ENCODE measurements at places on chromosomes 1 and 21.

GRCh38 chr1:211683396-211684297, 8.2 kb upstream of the NEK2 start:
- no peak for DNase-seq

DNA sequence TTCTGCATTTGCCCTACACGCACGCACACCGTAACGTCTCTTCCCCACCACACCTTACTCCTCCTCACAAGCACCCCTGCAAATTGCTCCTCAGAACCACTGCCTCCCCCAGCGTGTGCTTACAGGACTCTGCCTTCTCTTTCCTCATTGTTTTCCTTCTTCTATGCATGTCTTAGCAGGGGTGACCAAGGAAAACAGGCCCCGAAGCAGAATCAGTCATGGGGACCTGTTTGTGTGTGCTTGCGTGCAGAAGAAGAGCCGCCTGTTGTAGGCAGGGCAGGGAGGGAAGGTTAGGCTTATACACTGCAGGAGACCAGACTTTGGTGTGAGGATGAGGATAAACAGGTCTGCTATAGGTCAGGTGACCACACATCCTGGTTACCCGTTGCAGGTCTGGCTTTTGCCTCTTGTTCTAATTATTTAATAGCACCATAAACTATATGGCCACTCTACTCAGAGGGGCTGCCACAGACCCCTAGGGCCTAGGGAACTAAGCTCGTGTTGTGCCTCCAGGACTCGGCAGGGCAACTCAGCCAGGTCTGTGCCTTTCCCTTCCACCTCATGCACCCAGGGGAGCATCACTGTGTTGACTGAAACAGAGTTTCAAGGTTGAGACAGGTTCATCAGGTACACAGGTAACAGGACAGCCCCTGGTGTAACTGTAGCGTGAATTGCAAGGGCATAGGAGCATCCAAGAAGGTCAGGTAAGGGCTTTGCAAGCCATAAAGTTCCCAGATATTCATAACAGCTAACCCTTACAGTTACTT, 60.8 kb upstream of the EPS8L3 start:
- DNase-seq: no peak

- DNase-seq: no peak
Observed at GRCh38 chr1:203379825-203380224, 28.9 kb upstream of the FMOD start.

DNA sequence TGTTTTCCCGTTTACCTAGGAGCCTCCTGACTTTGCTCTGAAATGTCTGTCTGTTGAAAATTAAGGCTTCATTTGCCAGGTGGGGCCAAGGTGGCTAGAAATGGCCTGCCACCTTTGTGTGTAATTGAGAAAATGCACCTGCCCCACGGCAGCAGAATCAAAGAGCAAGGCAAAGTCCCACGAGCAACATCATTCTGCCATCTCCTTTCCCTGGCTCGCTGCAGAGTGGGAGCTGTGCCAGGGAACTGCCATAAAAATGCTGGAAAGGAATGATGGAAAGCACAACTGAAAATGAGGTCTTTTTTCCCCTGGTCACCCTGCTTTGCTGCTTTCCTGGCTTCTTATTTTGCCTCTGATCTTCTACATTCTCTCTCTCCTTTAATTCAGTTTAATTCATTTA, 5.5 kb upstream of the OLFML2B start:
- DNase-seq: no peak

GRCh38 chr1:201774224-201774982, 54.6 kb upstream of the IPO9 start:
- DNase-seq: no peak

GRCh38 chr1:155253797-155254196, 1.5 kb downstream of the ENTREP3 start:
- no peak for DNase-seq

- peak; percentile 65 for DNase-seq
Observed at GRCh38 chr1:192489748-192490147, 85.8 kb upstream of the RGS1 start.

- no peak for DNase-seq
Observed at GRCh38 chr1:66535061-66535460, 1.1 kb downstream of the SGIP1 start.

GRCh38 chr1:246157516-246157915, 349.6 kb downstream of the SMYD3 start:
- DNase-seq: no peak

DNA sequence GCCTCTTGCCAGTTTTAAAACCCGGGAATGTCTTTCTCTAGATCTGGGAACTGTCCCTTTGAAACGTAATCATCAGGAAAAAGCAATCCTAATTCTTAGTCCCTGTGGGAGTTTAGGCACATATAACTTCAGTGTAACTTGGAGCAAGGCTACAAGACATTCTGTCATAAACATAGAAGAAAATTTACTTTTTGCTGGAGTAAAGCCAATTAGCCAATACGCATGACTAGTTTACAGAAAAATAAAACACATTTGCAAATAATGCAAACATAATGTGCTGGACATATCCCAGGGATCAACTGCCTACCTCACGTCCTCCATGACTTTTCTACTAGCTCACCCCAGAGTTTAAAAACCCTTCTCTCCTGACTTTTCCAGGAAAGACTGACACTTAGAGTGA, 970.6 kb downstream of the MRPL39 start:
- DNase-seq: no peak

GRCh38 chr1:216057063-216057462, 366.2 kb downstream of the USH2A start:
- DNase-seq: no peak

DNA sequence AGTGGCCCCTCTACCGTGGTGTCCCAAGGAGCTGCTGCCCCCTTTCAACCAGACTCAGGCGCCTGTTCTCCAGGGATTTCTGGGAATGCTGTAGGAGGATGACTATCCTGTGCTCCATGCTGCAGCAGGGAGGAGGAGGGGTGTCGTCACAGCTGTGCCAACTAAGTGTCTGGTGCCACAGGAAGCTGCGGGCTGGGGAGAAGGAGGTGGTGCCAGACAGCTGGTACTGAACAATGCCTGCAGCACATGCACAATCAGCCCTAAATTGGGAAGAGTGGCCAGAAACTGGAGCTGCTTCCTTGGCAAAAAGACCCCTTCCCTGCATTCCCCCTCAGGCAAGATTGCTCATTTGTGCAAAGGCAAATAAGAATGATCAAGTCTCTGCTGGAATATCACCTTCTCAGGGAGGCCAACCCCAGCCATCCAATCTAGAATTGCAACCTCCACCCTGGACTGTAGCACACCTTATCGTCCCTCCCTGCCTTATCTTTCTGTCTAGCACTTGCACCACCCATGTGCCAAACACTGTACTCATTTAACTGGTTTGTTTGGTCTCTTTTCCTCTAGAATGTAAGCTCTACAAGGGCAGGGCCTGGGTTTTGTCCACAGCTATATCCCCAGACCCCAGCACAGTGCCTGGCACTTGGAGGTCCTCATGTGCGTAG, 33.3 kb downstream of the LAMB3 start:
- DNase-seq: no peak

DNA sequence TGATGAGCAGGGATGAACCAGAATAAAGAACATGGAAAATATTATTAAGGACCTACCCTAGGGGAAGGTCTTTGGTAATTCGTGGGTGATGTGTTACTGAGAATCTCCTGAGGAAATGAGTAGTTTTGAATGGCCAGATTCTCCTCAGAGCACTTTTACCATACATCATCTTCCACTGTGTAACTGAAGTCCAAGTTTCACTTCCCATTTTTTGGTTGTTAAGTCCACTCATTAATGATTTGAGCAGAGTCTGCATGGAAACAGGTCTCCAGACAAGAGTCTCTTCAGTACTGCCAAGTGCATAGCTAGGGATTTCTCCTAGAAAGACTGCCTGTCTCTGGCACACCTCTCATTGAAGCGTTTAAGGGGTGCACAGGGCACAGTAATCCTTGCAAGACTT, 48.7 kb upstream of the PCP4 start:
- DNase-seq: no peak

DNA sequence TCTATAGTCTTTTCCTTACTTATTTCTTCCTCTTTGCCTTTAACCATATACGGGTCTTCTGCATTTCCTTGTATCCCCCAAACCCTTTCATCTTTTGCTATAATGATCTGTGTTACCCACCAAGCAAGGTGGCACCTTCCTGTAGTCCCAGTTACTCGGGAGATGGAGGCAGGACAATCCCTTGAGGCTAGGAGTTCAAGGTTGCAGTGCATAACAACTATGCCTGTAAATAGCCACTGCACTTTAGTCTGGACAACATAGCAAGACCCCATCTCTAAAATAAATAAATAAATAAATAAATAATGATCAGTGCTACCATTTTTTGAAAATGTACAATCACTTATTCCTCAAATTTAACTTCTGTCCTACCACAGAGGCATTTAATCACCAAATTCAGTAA, 11.5 kb downstream of the DR1 start:
- no peak for DNase-seq

GRCh38 chr1:235648407-235648907, 1.1 kb downstream of the GNG4 start:
- peak; percentile 53 for DNase-seq

- no peak for DNase-seq
Observed at GRCh38 chr1:206859082-206859521, 6.3 kb upstream of the IL20 start.

- no peak for DNase-seq
Observed at GRCh38 chr21:45847870-45848269, 133.7 kb upstream of the COL6A1 start.

DNA sequence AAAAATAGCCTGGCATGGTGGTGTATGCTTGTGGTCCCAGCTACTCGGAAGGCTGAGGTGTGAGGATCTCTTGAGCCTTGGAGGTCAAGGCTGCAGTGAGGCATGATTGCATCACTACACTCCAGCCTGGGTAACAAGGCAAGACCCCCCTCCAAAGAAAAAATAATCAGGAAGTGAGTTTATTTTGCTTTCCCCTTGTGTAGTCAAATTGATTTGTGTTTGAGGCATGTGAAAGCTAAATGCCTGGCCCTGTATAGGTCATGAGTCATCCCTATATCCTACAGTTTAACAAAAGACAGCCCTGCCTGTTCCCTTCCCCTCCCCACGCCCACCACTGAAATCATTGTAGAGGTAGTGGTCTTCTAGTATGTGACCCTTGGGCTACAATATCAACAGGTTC, 241.4 kb upstream of the JUN start:
- DNase-seq: no peak

DNA sequence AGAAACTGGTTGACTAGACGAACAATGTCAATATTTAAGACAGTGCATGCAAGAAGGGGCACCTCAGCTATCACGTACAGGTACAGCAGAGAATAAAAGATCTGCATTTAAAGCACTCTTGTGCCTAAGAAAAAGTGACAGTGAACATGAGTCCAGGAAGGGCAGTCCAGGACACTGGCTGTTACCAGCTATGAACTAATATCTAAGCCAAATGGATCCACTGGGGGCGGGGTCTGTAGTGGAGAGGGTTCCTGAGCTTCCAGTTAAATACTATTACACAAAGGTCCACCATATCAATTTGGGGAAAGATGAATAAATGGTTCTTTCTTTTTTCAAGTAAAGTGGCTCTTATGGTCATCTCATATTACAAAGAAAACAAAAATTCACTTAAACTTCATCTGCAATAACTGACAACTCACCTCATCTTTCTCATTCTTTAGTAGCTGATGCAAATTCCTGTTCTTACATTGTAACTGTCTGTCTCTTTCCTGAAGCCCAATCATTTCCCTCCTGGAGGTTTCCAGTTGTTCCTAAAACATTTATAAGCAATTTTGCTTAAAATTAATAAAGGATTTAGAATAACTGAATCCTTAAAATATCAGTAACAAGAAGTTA, 24.5 kb downstream of the SSX2IP start:
- no peak for DNase-seq

DNA sequence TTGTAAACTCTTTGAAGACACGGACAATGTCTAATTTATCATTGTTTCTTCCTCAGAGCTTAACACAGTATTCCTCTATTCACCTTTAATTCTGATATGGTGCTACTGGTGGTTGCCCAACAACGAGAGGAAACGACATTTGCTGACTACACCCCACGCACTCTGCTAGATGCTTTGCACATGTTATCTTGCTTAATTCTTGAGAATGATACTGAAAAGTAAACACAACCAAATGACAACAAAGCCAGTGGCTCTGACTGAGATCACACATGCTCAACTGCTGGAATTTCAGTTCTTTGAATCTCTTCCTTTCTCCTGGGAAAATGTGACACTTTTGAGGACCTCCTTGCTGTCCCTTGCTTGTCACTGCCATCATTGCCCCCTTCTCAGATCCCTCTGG, 37.2 kb upstream of the DDAH1 start:
- DNase-seq: peak; percentile 19

GRCh38 chr1:74713849-74714248, 19.0 kb downstream of the CRYZ start:
- peak; percentile 48 for DNase-seq

GRCh38 chr1:58839147-58839795, 55.4 kb upstream of the JUN start:
- no peak for DNase-seq

All from mesendoderm (in vitro differentiated cells).